Effector memory CD8-positive, alpha-beta T cell (primary cell): ENCODE measurements at places on chromosomes 4 and X.

DNA sequence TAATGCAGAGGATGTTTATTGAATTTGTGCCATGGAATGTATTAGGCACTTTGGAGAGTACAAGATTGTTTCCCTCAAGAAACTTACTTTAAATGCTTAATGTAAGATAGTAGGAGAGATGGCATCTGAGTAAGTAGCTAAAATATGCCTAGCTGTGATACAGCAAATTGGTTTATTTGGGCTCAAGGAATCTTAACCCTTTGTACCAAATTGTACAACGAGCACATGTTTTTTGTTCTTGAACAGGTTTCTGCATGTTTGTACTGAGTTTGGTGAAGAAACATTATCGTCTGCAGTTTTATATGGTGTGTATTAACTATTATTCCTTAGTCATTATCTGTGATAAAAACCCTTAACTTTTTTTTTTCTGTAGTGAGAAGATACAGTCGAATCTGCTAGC lies 48.6 kb downstream of the CDS1 start:
- H3K4me3 ChIP-seq: no peak overlapping the region
- no peaks in the 10 kb centered on the region for H3K4me1 ChIP-seq
- no peak overlapping the region for H3K27ac ChIP-seq
- DNase-seq: no peak

GRCh38 chr4:19380600-19380999 lies 871.1 kb upstream of the SLIT2 start:
- no peak overlapping the region for H3K27ac ChIP-seq
- H3K4me1 ChIP-seq: no peaks in the 10 kb centered on the region
- no peaks in the 10 kb centered on the region for H3K27me3 ChIP-seq
- DNase-seq: no peak
- H3K36me3 ChIP-seq: no peaks in the 10 kb centered on the region
- no peak overlapping the region for H3K4me3 ChIP-seq

GRCh38 chr4:159150821-159151390 lies 48.0 kb downstream of the RAPGEF2 start:
- H3K36me3 ChIP-seq: no peaks in the 10 kb centered on the region
- DNase-seq: no peak
- peaks cover 24% of the 10 kb centered on the region for H3K4me1 ChIP-seq
- H3K27me3 ChIP-seq: no peaks in the 10 kb centered on the region
- H3K4me3 ChIP-seq: no peak overlapping the region

DNA sequence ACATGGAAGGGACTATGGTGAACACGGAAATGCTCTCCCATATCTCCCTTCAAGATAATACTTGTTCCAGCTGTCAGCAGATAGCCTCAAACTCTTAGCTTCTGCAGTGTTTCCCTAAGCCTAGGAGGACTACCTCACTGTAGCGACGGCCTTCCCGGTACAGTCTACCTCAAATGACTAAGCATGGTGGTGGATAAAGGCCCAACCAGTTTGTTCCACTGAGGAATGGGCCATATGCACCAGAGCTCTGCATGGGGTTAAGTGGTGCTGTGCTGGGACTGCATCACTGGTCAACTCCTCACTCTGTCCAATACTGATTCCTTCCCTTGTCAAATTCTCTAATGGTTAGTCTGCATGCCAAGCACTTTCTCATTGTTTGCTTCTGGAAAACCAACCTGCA lies 119.6 kb upstream of the GNPDA2 start:
- no peak for DNase-seq
- no peaks in the 10 kb centered on the region for H3K4me1 ChIP-seq
- no peaks in the 10 kb centered on the region for H3K27me3 ChIP-seq
- no peak overlapping the region for H3K4me3 ChIP-seq
- H3K36me3 ChIP-seq: no peaks in the 10 kb centered on the region

GRCh38 chrX:123771449-123772064 lies 38.7 kb upstream of the THOC2 start:
- no peaks in the 10 kb centered on the region for H3K4me1 ChIP-seq
- H3K27me3 ChIP-seq: no peaks in the 10 kb centered on the region
- H3K4me3 ChIP-seq: no peak overlapping the region
- peaks cover 2% of the 10 kb centered on the region for H3K36me3 ChIP-seq
- H3K27ac ChIP-seq: no peak overlapping the region

GRCh38 chr4:2255501-2256155 lies 6.3 kb downstream of the MXD4 start:
- DNase-seq: no peak
- no peak overlapping the region for H3K4me3 ChIP-seq
- peaks cover 93% of the 10 kb centered on the region for H3K36me3 ChIP-seq
- H3K27me3 ChIP-seq: no peaks in the 10 kb centered on the region
- peak overlapping the region; percentile 93 for H3K27ac ChIP-seq

GRCh38 chr4:153945704-153946103 lies 156.8 kb upstream of the SFRP2 start:
- H3K27ac ChIP-seq: no peak overlapping the region
- peaks cover 11% of the 10 kb centered on the region for H3K4me1 ChIP-seq
- H3K27me3 ChIP-seq: no peaks in the 10 kb centered on the region
- H3K4me3 ChIP-seq: no peak overlapping the region
- H3K36me3 ChIP-seq: no peaks in the 10 kb centered on the region
- no peak for DNase-seq

GRCh38 chr4:177441803-177442622 lies at the start of gene AGA:
Gene AGA, minus strand, starts transcription at chr4:177442437. Its CDS starts 62 bp downstream, at chr4:177442375.
- peaks cover 13% of the 10 kb centered on the region for H3K4me1 ChIP-seq
- H3K27me3 ChIP-seq: no peaks in the 10 kb centered on the region
- peak; percentile 95 for DNase-seq
- H3K4me3 ChIP-seq: peak within 1 kb of the TSS; percentile 86
- H3K27ac ChIP-seq: peak within 1 kb of the TSS; percentile 89

GRCh38 chrX:139831017-139831416 lies 101.8 kb downstream of the ATP11C start:
- no peak overlapping the region for H3K4me3 ChIP-seq
- no peaks in the 10 kb centered on the region for H3K27me3 ChIP-seq
- no peak for DNase-seq
- H3K36me3 ChIP-seq: no peaks in the 10 kb centered on the region
- no peak overlapping the region for H3K27ac ChIP-seq
